Activated CD4-positive, alpha-beta T cell treated with anti-CD3 and anti-CD28 coated beads, Interleukin-2, amount 10 ng/mL, durations not matched to agents 24 days and 14 days (primary cell): ENCODE measurements at places on chromosomes 5 and 9. TPM values are rescaled to one million over a fixed set of nuclear protein-coding genes. Genes with fewer than 3 reads are reported as not detected.

UBLCP1 gene
- 30.2 and 31.2 TPM in 2 replicates for total RNA-seq

SPINK6 gene
- not detected in 2 replicates for total RNA-seq

HNRNPAB gene
- total RNA-seq = 492 and 507 TPM in 2 replicates

PTGS1 gene
- 0.26 and 0.28 TPM in 2 replicates for total RNA-seq

PCDHGA5 gene
- 0.19 and 0.51 TPM in 2 replicates for total RNA-seq

ZCCHC10 gene
- total RNA-seq = 32.2 and 36.0 TPM in 2 replicates

TNFSF8 gene
- total RNA-seq = 148 and 150 TPM in 2 replicates

PCBD2 gene
- 11.0 and 14.1 TPM in 2 replicates for total RNA-seq

IFNA21 gene
- not detected in 2 replicates for total RNA-seq

PTGES gene
- total RNA-seq = 0.09 and 0.12 TPM in 2 replicates

PCDHB3 gene
- total RNA-seq = not detected in 2 replicates

RIGI gene
- total RNA-seq = 5.5 and 6.1 TPM in 2 replicates

ELOVL7 gene
- 0.56 and 1.1 TPM in 2 replicates for total RNA-seq

SLC25A48 gene
- total RNA-seq = not detected in 2 replicates

FGFR4 gene
- 1.6 and 2.4 TPM in 2 replicates for total RNA-seq

HSPB3 gene
- total RNA-seq = not detected in 2 replicates

GZMA gene
- 87.6 and 91.2 TPM in 2 replicates for total RNA-seq

SHOC1 gene
- total RNA-seq = not detected in 2 replicates

SPINK5 gene
- not detected in 2 replicates for total RNA-seq

GFRA3 gene
- not detected in 2 replicates for total RNA-seq

FAM163B gene
- not detected in 2 replicates for total RNA-seq

PCDHB12 gene
- total RNA-seq = not detected in 2 replicates

MYMK gene
- not detected in 2 replicates for total RNA-seq

BSPRY gene
- 10.5 and 10.6 TPM in 2 replicates for total RNA-seq

GABRP gene
- not detected in 2 replicates for total RNA-seq

NR4A3 gene
- 51.1 and 52.8 TPM in 2 replicates for total RNA-seq

EPB41L4B gene
- 1.2 and 1.5 TPM in 2 replicates for total RNA-seq

SLC24A2 gene
- total RNA-seq = not detected in 2 replicates
